ENCODE measurements at places on chromosomes 11 and 22. TPM values are rescaled to one million over a fixed set of nuclear protein-coding genes. Genes with fewer than 3 reads are reported as not detected.

DNA sequence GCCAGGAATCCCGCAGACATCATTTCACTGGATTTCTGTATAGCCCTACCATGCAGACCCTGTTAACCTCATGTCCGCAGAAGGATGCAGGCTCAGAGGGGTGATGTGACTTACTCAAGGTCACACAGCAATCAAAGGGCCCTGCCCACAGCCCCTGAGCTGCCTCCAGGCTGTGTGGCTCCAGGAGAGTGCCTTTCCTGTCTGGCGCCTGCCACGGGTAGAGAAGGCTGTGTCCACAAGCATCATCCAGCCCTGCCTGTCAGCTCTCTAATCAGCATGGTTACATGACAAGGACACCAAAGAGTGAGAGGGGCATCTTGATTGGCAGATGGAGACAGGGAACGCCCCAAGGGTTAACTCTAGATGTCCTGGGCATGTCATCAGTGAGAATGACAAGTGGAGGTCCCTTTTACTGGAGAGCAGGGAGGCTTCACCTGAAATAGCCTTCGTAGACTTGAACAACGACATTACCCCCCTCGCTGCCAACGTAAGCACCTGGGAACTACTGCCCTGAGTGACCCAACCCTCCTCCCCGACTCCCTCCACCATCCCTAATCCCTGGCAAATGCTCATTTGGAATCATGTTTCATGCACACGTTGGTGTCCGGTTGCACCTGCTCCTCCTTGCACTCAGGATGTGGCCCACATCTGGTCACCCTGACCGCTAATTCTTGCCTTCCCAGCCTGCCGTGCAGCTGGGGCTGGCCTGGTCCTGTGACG, 6.9 kb downstream of the FGF19 start:
- DNase-seq = no peak

GRCh38 chr22:21968452-21969129, 14.0 kb downstream of the TOP3B start:
- DNase-seq = no peak

DNA sequence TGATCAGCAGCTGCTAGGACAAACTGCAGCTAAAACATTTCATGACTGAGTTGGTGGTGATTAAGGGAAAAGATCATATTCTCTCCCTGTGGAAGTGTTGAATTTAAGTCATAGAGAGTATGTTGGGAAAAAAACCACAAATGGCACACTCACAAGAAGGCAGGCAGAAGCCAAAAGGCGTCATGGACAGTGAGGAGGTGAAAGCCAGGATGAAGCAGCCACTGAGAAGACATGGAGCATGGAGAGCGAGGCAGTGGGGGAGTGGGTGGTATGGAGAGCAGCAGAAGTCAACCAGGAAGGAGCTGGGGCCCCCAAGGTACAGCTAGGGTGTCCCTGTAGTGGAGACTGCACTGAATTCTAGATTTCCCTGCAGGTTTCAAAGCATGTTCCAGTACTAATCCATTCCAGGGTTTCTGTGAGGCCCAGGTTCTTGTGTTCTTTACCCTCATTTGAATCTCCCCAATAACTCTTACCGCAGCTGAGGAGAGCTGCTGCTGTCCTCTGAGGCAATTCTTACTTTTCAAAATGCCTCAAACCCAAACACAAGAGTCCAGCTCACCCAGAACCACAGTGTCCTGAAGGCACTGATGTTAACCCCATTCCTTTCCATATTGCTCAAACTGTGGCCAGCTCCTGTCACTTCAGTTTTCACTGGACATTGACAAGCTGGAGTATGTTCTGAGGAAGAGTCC, 191.8 kb upstream of the E2F8 start:
- DNase-seq = peak; percentile 93

DNA sequence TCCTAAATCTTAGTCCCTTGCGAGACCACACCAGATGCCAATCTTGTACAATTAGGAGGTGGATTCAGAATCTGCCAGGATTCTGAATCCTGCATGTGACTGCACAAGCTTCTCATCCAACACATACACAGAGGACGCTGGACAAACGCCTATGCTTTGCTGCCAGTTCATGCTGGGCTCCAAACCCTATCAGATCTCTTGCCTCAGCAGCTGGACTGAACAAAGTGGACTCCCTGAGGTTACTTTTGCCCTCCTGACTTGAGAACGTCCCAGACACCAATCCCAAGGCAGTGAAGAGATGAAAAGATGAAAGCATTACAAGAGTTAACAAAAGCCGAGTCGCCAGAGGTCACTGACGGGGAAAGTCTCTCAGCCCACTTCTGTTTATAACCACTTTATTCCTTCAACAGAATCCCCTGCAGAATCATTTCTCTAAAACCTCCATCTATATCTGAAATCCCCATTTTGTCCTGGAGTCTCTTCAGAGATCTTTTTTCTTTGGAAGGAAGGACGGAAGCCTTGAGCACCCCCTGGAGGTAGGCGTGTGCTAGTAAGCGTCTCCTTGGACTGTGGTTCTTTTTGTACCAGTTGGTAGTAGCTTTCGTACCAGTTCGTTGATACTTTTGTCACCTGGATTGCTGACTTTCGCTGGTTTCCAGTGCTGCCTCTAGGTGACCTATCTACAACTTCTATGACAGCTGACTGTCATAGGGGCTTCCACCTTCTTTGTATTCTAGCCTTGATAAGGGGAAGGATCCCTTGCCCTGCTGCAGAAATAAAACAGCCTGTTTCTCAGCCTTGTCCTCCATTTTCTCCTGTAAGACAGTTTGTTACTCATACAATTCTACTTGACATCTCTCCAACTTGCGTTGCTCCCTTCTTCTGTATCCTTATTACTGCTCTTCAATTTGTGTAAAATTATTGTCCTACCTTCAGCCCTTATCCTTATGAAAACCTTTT, 26.1 kb upstream of the EED start:
- DNase-seq = peak; percentile 77

GRCh38 chr22:30129636-30130035, 49.4 kb downstream of the HORMAD2 start:
- no peak for DNase-seq

GRCh38 chr11:10485646-10486045, 30.6 kb downstream of the AMPD3 start:
- DNase-seq = no peak

DNA sequence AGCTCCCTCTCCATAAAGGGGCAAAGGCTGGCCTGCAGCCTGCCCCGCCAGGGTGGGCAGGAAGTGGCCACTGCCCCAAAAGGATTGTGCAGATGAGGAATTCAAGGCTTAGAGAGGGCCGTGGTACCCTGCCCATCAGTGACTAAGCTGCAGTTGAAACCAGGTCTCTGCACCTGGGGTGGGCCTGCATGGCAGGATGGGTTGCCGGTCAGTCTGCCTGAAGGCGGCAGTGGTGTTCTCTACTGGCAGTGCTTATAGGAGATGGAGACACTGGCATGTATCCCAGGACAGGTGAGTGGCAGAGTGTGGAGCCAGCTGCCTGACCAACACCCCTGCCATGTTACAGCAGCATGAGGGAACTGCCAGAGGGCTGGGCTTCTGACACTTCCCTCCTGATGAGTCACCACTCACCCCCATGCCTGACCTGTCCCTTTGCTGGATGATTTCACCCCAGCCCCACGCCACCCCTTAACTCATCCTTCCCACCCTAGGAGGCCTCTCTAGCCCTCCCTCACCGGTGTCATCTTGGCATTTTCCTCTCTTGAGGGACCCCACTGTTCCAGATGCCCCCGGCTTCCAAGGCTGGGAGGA, 70.2 kb upstream of the LMO1 start:
- no peak for DNase-seq

DNA sequence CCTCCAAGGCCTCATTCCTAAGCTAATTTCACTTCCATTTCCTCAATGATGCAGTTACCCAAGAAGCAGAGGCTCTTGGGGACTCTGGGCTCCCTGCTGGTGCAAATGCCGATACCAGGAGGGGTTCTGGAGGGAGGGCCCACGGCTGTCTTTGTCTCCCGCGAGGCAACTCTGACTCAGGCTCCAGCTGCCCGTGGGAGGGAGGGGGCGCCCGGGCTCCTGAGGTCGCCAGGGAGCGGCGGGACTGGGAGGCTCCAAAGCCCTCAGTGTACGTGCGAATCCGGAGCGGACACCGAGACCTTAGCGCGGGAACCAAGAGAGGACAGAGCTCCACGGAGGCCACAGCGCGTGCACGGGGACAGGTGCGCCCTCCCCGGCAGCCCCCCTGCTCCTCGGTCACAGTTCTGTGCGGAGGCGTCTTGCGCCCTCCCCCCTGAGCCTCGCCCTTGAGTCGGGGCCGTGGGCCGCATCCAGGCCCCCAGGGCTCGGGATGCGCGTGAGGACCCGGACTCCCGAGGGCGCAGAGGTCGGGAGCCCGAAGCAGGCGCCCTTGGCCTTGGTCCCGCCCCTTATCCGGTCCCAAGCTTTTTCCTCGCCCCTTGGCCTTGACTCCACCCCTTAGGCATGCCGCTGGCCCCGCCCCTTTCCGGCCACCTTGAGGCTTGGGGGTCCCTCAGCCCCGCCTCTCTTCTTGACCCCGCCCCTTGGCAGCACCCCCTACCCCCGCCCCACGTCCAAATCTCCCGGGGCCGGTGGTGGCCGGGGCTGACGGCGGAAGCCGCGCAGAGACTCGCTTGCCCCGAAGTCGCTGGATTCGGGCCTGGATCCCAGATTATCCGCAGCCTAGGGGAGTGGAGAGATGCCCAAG, 4.7 kb upstream of the SHISA8 start:
- peak; percentile 33 for DNase-seq

GRCh38 chr11:35005141-35005780, 88.8 kb downstream of the PDHX start:
- DNase-seq = no peak

- DNase-seq = no peak
Measured at GRCh38 chr11:65418431-65418680, 4.2 kb upstream of the NEAT1 start.

- DNase-seq = no peak
Measured at GRCh38 chr22:25448435-25449051, 115.9 kb upstream of the GRK3 start.

- no peak for DNase-seq
Measured at GRCh38 chr11:10358696-10359095, 53.8 kb downstream of the ADM start.

DNA sequence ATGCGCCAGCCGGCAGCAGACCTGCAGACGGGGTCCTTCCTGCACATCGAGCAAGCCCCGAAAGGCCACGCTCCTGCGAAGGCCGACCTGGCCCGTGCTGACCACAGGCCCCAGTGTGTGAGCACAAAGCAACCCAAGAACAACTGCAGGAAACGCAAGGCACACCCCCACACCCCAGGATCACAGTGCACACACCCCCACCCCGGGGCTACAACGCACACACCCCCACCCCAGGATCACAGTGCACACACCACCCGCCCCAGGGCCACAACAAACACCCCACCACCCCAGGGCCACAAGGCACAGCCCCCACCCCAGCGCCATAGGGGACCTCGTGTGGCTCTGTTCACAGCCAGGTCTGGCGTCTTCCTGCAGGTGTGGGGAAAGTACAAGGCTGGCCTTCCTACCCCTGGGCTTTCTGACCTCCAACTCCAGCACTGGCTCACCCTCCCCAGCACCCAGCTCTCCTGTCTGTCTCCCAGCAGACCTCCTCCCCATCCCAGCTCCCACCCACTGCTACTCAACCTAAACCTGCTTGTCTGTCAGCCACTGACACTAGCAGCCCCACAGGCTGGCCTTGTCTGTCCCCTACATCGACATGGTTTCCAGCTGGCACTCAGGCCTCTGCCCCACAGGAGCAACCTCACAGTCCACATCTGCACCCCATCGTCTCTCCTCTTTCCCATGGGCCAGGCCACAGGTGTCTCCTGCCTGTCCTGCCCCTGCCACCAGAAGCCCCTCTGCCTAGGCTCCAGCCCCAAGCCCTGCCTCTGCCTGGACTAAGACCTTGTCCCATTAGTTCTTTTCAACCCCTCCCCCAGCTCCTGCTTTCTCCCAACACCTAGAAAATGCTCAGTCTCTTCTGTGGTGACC, 20.5 kb upstream of the EFCAB6 start:
- DNase-seq = no peak

GRCh38 chr11:11567936-11568650, 53.7 kb downstream of the GALNT18 start:
- peak; percentile 22 for DNase-seq

DNA sequence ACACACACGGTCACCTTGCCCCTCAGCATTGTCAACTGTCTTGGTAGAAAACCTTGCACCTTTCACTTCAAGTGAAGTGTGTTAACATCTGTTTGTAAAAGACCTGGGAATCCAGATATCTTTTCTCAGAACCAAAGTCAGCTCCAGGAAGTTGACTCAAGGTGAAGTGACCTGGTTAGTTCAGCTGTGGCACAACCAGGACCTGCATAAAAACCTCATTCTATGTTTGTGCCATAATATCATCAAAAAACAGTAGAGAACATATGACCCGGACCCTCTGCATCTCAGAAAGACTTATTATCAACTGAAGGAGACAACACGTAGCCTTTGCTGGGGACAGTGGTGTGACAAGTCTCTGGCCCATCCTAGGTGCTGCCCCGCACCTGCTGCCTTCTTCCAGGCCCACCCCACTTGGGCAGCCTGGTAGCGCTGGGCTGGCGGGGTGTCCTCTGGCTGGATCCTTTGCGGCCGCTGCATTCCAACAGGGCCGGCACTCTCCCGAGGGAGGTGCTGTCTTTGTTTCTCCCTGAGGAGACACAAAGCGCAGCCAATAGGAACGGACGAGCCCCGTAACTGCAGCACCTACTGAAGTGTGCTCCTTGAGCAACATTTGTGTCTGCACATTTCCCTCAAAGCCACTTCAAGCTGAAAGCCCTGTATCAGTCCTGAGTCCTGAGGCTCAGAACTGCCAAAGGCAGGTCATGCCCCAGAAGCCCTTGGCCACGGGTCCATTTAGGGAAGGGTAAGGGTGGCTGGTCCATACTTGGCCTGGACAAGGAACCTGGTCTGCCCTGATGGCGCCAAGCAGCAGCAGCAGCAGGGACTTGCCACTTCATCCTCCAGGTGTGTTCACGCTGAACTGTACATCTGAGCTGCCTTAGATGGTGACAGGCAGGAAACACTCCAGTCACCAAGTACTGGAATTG, 25.2 kb downstream of the LRRC74B start:
- no peak for DNase-seq

The KCNK7 gene
- total RNA-seq = 0.11 TPM

The MRPL40 gene
- 41.4 TPM for total RNA-seq

The TMEM109 gene
- total RNA-seq = 94.1 TPM

The PTPRJ gene
- total RNA-seq = 1.4 TPM

All from LHCN-M2 (cell line).